ENCODE measurements at places on chromosomes 3 and 15.

- DNase-seq = no peak
Observed at GRCh38 chr15:70704166-70704565, 59.2 kb downstream of the UACA start.

- DNase-seq = peak; percentile 82
Observed at GRCh38 chr3:157130467-157131251, 29.3 kb downstream of the CCNL1 start.

GRCh38 chr3:130843441-130843840, 50.4 kb upstream of the ATP2C1 start:
- no peak for DNase-seq

- no peak for DNase-seq
Observed at GRCh38 chr3:115347737-115348136, 200.6 kb upstream of the ZBTB20 start.

- DNase-seq = no peak
Observed at GRCh38 chr3:16704941-16705340, 99.7 kb upstream of the DAZL start.

- DNase-seq = no peak
Observed at GRCh38 chr3:133477487-133477886, 77.6 kb downstream of the BFSP2 start.

DNA sequence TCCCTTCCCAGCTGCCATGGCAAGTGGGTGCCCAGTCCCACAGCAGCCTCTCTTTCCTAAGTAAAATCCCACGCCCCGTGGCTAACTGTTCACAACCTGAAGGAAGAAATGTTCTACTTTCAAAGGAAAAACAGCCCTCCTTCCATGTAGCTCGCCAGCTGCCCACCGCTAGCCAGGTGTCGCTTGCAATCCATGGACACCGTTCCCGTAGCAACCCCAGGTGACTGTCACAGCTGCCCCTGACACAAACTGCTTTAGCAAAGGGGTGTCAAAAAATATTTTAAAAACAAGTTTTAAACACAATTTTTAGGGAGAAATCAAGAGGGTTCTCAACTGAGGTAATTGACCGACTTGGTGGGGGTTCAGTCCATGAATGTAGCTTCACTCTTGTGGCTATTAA, 21.0 kb upstream of the CGNL1 start:
- no peak for DNase-seq

DNA sequence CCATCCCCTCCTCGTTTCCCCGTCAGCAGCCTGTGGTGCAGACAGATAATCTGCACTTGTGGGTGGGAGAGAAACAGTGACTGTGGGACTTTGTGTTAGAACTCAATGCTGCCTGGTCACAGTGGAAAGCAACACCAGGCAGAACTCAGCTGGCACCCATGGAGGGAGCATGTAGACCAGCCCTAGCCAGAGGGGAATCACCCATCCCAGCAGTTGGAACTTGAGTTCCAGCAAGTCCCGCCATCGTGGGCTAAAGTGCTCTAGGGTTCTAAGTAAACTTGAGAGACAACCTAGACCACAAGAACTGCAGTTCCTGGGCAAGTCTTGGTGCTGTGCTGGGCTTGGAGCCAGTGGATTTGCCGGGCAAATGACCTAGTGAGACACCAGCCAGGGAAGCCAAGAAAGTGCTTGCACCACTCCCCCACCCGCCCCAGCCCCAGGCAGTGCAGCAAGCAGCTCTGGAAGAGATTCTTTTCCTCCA, 24.4 kb downstream of the ISG20 start:
- no peak for DNase-seq

- DNase-seq = no peak
Observed at GRCh38 chr3:71080517-71081083, 502.9 kb downstream of the FOXP1 start.

DNA sequence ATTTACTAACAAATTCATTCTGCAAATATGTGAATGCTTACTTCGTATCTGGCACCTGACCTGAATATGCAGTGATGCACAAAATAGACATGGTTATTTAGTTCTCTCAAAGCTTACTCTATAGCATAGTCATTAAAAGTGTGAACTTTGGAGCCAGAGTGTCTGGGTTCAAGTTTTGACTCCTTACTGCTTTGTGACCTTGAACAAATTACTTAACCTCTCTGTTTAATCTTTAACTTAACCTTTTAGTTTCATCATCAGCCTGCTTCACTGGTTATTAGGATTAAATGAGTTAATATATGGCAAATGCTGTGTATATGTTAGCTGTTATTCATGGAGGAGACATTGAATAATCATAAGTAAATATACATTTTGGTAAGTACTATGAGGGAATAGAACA, 12.1 kb upstream of the MGA start:
- no peak for DNase-seq

DNA sequence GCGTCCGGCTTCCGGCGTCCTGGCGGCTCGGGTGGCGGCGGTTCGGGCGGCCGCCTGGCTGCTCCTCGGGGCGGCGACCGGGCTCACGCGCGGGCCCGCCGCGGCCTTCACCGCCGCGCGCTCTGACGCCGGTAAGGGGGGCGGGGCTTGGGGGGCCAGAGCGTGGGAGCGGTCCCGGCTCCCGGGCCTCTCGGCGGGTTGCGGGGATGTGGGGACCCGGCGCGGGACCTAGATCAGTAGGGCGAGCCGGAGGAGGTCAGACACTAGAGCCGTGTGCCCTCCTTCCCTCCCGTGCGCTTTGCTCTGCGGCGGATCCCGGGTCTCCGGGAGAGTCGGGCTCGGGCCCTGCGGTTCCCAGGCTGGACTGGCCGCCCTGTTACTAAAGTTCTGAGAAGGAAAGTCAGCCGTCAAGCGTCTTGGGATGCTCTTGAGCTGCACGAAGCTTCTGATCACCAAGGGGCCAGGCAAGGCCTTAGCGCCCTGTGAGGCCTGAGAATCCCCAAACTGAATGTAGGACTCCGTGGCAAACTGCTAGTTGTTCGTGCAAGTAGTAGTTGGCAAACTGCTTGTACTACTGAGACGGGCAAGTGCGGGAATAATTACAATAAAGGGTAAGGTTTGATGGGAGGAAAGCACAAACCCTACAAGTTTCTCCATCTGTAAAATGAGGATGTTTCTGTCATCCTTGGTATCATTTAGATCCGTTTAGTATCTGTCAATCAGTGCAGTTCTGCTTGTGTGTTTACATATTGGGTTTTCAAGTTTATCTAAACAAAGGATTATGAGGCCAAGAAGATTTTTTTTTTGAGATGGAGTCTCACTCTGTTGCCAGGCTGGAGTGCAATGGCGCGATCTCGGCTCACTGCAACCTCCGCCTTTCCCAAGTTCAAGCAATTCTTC, 587 bp downstream of the PIGX start:
- DNase-seq = no peak

GRCh38 chr15:25623708-25624107, 184.9 kb upstream of the UBE3A start:
- DNase-seq = no peak

DNA sequence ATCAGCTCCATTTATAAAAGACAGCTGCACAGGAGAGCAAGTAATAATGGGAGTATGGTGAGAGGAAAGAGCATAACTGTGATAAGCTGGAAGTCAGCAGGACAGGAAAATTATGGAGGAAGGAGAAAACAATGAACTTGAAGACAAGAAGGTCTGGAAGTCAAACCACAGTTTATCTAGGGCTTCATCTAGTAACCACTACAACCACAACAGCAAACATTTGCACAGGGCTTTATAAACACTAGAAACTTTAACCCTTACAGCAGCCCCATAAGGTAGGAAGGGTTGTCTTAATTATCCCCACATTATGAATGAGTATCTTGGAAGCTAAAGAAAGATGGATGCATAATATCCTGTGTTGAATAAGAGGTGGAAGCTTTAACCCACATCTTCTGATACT, 820.8 kb downstream of the IGSF11 start:
- DNase-seq = no peak

- no peak for DNase-seq
Observed at GRCh38 chr3:194485468-194485880, 1.3 kb downstream of the ATP13A3 start.

- no peak for DNase-seq
Observed at GRCh38 chr15:31004220-31004733, 12.8 kb upstream of the MTMR10 start.

DNA sequence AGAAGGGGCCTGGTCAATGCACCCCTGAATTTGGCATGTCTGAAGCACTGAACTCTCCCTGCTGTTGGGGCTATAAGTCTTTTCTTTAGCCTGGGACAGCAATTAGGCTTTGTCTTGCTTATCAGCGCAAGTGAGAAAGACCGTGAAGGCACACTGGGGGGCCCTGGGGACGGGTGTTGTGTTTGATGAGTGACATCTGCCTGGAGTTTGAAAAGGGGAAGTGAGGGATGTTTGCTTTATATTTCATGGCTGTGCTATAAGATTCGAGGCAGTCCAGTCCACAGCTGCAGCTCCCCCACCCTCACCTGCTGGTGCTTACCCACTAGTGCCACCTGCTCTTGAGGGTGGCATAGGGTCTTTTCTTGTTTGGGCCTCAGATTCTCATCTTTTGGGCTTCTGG, 44.8 kb downstream of the CEMIP start:
- DNase-seq = no peak

DNA sequence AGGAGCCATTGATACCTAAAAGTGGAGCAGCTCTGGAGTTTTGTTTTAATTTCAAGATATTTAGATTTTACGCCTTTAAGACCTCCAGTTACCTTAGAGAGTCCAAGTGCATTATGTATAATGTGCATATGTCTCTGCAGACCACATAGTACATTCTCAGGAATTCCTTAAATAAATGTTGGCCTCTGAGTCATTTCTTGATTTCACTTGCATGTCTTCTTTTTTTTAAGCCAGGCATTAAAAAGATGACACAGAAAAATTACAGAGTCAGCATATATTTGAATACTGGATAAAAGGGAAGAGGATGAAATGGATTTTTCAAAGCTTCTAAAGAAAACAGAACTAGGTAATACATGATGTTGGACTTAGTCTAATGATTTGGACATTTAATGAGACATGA, 125.2 kb downstream of the TMCO5A start:
- no peak for DNase-seq

- DNase-seq = no peak
Observed at GRCh38 chr3:153652076-153652475, 469.1 kb upstream of the ARHGEF26 start.

DNA sequence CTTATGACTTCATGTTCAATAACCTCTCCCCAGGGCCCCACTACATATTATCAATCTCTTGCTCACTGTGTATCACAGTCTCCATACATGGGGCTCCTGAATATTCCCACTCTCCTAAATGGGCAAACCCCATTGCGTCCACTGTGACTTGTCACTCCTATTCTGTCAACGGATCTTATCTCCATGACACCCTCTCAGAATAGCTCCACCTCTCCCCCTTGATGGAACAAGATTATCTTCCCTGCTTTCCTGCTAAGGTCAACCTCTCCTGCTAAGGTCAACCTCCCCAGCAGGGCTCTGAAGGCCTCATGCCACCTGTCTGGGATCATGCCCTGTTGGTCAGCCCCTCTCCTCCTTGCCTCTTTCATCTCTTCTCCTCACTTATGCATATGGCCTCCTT, 1.8 kb downstream of the CLDN18 start:
- DNase-seq = no peak

DNA sequence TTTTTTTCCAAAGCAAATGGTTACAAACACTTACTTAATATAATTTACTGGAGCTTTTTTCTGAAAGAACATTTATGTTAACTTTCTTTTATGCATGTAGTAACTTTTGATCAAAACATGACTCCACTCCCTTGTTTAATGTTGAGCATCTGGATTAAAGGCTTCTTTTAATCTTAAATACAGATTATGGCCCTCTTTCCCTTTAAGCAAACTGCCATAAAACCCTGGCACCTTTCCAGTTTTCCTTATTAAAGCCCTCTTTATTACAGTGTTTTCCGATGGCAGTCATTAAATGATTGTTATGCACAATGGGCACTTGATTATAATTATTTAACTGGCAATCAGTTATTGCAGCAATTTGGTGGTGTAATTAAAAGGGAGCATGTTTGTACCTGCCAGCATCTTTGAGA, 167.0 kb downstream of the VGLL4 start:
- peak; percentile 81 for DNase-seq

DNA sequence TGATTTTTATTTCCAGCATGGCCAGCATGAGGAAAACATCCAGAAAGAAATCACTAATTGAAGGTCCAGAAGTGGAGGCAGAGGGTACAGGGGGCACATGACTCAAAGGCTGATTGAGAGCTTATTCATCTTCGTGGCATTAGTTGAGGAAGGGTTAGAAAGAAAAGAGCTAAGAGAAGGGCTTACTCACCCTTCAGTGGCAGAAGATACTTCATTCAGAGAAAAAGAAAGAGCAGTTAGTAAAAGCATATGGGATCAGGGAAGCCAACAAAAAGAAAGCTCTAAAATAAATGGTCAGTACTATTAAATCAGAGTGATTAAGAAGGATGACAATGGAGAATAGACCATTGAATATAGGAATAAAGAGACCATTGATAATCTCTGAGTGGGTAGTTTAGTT, 25.2 kb downstream of the GAP43 start:
- DNase-seq = no peak

GRCh38 chr15:51139091-51139490, 44.4 kb upstream of the TNFAIP8L3 start:
- no peak for DNase-seq

All from NCI-H1417 treated with DMSO at 0.1 percent for 48 hours (cell line).